ENCODE measurements at places on chromosomes 4 and X. TPM values are rescaled to one million over a fixed set of nuclear protein-coding genes. Genes with fewer than 3 reads are reported as not detected.

- H3K27me3 ChIP-seq = no peaks in the 10 kb centered on the region
- DNase-seq = no peak
- no peaks in the 10 kb centered on the region for H3K36me3 ChIP-seq
- no peak overlapping the region for H3K27ac ChIP-seq
- no peaks in the 10 kb centered on the region for H3K4me1 ChIP-seq
Observed at GRCh38 chr4:71814433-71814832, 30.6 kb upstream of the GC start.

DNA sequence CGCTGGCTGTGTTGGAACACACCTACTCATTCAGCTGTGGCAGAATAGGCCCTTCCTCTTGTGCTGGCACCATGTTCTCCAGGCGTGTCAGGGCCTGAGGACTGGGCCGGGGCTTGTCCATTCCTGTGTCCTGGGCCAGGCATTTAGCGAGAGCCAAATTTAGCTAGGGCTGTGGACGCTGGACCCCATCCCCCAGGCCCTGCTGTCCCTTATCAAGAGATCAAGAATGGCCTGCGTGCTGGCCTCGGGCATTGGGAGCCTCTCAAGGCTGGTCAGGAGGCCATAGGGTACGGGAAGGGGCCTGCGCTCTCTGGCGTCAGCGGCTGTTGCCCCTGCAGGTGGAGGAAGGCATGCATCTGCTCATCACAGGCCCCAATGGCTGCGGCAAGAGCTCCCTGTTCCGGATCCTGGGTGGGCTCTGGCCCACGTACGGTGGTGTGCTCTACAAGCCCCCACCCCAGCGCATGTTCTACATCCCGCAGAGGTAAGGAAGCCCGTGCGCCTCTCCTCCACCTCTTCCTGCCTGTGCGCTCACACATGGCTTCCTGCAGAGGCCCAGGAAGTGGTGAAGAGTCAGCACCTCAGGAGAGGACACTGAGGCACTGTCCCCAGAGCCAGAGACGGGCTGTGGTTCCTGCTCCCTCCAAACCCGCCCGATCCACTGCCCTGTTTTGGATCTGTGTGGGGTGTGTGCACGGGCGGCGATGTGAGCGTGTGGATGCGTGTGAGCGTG lies 15.3 kb downstream of the ABCD1 start:
- no peak overlapping the region for H3K4me3 ChIP-seq
- no peaks in the 10 kb centered on the region for H3K27me3 ChIP-seq
- H3K4me1 ChIP-seq = no peaks in the 10 kb centered on the region
- H3K27ac ChIP-seq = no peak overlapping the region

The ANOS1 gene
- total RNA-seq = 1.3 TPM

The JADE1 gene
- total RNA-seq = 16.2 TPM

The EIF2S3 gene
- 168 TPM for total RNA-seq

DNA sequence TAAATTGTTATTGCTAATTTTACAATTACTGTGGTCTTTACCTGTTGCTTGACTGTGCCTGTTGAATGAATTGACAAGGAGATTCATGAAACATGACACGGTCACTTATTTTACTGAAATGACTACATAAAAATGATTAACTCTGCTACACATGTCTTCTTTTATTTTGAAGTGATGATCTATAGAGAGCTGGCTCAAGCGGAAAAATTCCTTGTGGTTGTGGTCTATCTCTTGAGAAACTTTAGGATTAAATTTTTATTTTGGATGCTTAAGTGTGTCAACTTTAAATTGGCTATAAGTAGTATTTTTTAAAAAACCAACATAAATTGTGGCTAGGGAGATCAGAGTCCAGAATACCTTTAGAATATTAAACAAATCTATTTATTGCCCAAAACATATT lies 131.8 kb upstream of the PITX2 start:
- no peak overlapping the region for H3K4me3 ChIP-seq
- H3K27ac ChIP-seq = no peak overlapping the region
- H3K27me3 ChIP-seq = no peaks in the 10 kb centered on the region

- no peak for DNase-seq
- peaks cover 69% of the 10 kb centered on the region for H3K27me3 ChIP-seq
Observed at GRCh38 chr4:3304831-3305609, 12.2 kb downstream of the RGS12 start.

DNA sequence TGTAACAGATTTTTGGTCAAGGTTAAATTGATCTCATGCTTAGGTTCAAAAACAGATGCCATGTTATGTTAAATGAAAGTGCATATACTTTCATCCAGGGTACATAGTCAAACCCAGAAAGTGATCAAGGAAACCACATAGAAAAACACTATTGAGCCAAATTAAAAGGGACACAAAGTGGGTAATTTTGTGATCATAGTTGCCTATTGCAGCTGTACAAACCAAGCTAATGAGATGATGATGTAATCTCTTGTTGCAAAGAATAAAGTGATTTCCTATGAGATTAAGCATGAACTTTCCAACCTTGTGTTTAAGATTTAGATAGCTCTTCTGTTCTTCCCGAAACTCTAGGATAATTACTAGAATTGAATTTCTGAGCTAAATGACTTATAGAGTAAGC lies 20.2 kb upstream of the LIMCH1 start:
- no peaks in the 10 kb centered on the region for H3K4me1 ChIP-seq
- no peak overlapping the region for H3K27ac ChIP-seq
- H3K4me3 ChIP-seq = no peak overlapping the region

GRCh38 chr4:118833192-118833820 lies 2.6 kb downstream of the SEC24D start:
- H3K4me1 ChIP-seq = peaks cover 11% of the 10 kb centered on the region
- no peak for DNase-seq
- H3K27ac ChIP-seq = no peak overlapping the region

DNA sequence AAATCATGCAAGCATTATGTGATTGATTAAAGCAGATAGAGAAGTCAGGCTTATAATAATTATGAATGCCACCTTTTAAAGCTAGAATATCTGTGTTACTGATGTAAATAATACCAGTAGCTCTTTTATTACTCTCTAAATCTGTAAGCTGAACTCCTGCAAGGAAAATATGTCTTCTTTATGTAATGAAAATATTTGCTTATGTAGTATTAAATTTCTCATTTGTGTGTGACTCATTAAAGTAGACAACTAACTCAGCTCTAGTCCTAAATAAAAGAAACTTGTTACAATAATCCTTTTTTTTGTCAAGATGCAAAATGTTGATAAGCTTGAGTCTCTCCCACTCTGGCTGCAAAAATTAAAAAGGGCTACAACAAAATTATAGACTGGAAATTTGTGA lies 137.7 kb upstream of the FAT1 start:
- no peak overlapping the region for H3K4me3 ChIP-seq
- H3K4me1 ChIP-seq = no peaks in the 10 kb centered on the region
- H3K27me3 ChIP-seq = no peaks in the 10 kb centered on the region

DNA sequence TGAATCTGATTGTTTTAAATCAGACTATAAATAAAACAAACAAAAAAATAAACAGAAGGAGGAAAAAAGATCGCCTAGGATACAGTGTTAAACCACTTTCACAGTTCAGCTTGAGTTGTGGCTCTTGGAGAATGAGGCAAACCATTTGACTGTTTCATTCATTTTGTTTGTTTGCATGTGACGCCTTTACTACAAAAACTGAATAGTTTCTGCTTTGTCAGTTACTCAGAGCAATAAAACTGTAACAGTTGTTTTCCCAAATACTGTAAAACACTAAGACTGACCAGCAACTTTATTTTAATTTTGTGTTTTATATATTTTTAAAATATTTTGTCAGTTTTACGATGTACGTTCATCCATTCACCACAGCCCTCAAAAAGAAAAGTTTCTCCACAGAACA lies 214.5 kb downstream of the FBXW7 start:
- peaks cover 3% of the 10 kb centered on the region for H3K4me1 ChIP-seq
- no peaks in the 10 kb centered on the region for H3K27me3 ChIP-seq
- no peak overlapping the region for H3K27ac ChIP-seq
- no peak overlapping the region for H3K4me3 ChIP-seq

DNA sequence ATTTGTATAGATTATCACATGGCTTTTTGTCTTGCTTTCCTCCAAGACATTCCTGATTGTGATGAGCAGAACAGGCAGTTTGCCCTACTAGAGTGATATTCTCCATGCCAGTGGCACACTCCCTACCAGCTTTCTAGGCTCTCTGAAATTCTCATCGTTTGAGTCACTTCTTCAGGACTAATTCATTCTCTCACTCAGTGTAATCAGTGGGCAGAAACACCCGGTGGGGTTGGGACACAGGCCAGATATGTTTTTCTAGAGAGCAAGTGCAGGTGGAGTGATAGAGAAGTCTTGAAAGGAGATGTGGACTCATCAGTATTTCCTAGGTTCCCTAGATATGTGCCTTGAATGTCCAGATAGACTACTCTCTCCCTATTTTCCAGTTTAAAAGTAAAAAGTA lies 13.1 kb downstream of the RAB33A start:
- H3K36me3 ChIP-seq = no peaks in the 10 kb centered on the region
- H3K4me3 ChIP-seq = no peak overlapping the region
- DNase-seq = no peak
- H3K27ac ChIP-seq = no peak overlapping the region
- no peaks in the 10 kb centered on the region for H3K27me3 ChIP-seq
- no peaks in the 10 kb centered on the region for H3K4me1 ChIP-seq

DNA sequence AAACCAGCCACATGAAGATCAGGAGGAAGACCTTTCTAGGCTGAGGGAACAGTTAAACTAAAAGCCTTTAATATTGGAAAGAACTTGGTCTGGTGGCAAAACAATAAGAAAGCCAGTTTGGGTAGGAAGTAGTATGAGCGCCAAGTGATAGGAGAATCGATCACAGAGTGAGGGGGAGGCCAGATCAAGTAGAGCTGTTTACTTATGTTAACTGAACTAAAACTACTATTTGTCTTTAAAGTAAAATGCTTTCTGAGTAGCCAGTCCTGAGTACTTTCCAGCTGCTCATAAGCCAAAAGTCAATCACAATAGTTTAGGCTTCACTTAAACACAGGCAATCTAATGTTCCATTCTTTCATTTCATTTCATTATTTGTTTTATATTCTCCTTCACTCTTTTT lies 62.8 kb upstream of the RPA4 start:
- no peaks in the 10 kb centered on the region for H3K36me3 ChIP-seq
- no peak overlapping the region for H3K27ac ChIP-seq
- H3K27me3 ChIP-seq = no peaks in the 10 kb centered on the region
- no peaks in the 10 kb centered on the region for H3K4me1 ChIP-seq

DNA sequence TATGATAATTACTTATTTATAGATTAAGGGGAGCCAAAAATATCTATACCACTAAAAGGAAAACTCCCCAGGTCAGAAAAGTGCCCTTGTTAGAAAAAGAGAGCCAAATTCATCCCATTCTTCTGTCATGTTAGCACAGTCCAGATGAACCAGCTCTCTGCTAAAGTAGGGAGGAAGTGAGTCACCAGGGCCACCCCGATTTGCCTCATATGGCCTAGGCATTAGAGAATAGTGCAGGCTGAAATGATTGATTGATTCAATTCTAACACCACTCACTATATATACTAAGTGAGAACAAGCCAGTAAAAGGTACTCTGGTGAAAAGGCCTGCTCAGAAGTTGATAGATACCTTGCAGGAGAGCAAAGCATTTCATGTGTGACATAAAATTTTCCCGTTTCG lies 94.5 kb downstream of the SRPX start:
- no peaks in the 10 kb centered on the region for H3K36me3 ChIP-seq
- H3K27ac ChIP-seq = no peak overlapping the region
- no peaks in the 10 kb centered on the region for H3K4me1 ChIP-seq
- no peak overlapping the region for H3K4me3 ChIP-seq
- DNase-seq = no peak

GRCh38 chr4:54959651-54960116 lies 165.7 kb downstream of the KDR start:
- H3K27me3 ChIP-seq = no peaks in the 10 kb centered on the region
- H3K27ac ChIP-seq = no peak overlapping the region
- H3K4me1 ChIP-seq = peaks cover 10% of the 10 kb centered on the region
- no peak for DNase-seq
- H3K36me3 ChIP-seq = no peaks in the 10 kb centered on the region
- no peak overlapping the region for H3K4me3 ChIP-seq

The HTT-AS gene
- not detected for total RNA-seq

DNA sequence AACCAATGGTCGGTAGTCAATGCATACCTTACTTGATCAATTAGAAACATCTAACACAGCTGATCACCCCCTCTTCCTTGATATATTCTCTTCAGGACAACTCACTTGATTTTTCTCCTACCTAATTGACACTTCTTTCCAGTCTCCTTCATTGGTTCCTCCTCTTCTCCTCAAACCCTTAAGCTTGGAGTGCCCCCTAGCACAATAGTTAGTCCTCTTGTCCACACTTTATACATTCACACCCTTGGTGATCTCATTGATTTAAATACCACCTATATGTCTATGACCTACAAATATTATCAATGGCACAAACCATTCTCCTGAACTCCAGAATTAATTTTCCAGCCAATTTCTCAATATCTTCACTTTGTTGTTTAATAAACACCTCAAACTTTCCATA lies 724.0 kb downstream of the ADGRL3 start:
- no peak for DNase-seq
- no peak overlapping the region for H3K4me3 ChIP-seq
- no peak overlapping the region for H3K27ac ChIP-seq
- no peaks in the 10 kb centered on the region for H3K4me1 ChIP-seq
- no peaks in the 10 kb centered on the region for H3K27me3 ChIP-seq
- no peaks in the 10 kb centered on the region for H3K36me3 ChIP-seq

The DCAF4L1 gene
- 0.09 TPM for total RNA-seq

The TRIM2 gene
- 5.0 TPM for total RNA-seq

GRCh38 chr4:186886759-186887158 lies 163.1 kb upstream of the FAT1 start:
- no peaks in the 10 kb centered on the region for H3K4me1 ChIP-seq
- H3K36me3 ChIP-seq = no peaks in the 10 kb centered on the region
- no peaks in the 10 kb centered on the region for H3K27me3 ChIP-seq
- H3K27ac ChIP-seq = no peak overlapping the region
- no peak for DNase-seq

DNA sequence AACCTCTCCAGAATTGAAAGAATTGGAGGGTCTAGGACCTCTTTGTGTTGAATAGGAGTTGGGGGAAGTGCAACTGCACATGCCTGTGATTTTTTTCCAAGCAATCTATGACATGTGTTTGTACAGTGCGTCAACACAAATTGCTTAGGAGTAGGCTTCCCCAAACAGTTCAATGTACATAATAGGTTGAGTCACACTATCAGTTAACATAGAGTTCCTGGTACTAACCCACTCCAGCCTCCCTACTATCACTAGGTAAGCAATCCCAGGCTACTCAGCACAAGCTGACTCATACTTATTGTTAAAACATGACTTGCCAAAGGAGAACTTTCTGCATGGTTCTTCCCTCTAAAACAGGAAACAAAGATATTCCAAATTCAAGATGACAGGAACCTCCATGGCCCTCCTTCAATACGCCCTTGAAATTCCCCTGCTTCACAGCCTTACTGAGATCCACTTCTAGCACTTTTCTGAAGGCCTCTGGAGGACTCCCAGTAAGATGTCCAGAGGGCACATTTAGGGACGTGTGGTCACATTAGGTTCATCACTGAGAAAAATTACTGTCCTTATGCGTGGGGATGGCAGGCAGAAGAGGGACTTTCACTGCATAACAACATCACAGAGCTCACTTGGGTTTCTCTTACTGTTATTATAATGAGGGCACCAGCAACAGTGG lies 8.4 kb upstream of the VSIG1 start:
- no peaks in the 10 kb centered on the region for H3K36me3 ChIP-seq
- peaks cover 2% of the 10 kb centered on the region for H3K27me3 ChIP-seq
- DNase-seq = no peak
- H3K27ac ChIP-seq = no peak overlapping the region
- no peaks in the 10 kb centered on the region for H3K4me1 ChIP-seq
- H3K4me3 ChIP-seq = no peak overlapping the region

GRCh38 chr4:126776361-126776760 lies 856.4 kb upstream of the INTU start:
- no peaks in the 10 kb centered on the region for H3K36me3 ChIP-seq
- no peak overlapping the region for H3K4me3 ChIP-seq
- no peaks in the 10 kb centered on the region for H3K4me1 ChIP-seq
- no peaks in the 10 kb centered on the region for H3K27me3 ChIP-seq
- no peak for DNase-seq

Measured in thymus (tissue), 14 donors.